ENCODE measurements at places on chromosomes 6 and 20.

- DNase-seq: no peak
Observed at GRCh38 chr6:27214126-27214601, 33.3 kb upstream of the PRSS16 start.

- DNase-seq: no peak
Observed at GRCh38 chr20:7113577-7114466, 346.3 kb downstream of the BMP2 start.

GRCh38 chr6:69647726-69648125 lies 149.1 kb downstream of the LMBRD1 start:
- no peak for DNase-seq

DNA sequence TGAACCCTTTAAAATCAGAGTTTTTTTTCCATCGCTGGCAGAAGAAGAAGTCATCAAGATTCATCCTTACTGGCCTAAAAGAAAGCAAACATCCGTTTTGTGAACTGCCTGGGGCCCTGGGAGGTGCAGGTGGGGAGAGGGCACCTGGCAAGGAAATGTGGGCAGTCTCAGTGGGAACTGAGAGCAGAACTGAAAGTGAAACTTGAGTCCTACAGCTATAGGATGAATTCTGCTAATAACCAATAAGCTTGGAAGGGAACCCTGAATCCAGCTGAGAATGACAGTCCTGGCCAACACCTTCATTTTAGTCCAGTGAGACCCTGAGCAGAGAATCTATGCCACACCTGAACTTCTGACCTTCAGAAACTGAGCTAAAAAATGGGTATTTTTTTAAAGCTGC lies 130.1 kb upstream of the ASCC3 start:
- DNase-seq: no peak

DNA sequence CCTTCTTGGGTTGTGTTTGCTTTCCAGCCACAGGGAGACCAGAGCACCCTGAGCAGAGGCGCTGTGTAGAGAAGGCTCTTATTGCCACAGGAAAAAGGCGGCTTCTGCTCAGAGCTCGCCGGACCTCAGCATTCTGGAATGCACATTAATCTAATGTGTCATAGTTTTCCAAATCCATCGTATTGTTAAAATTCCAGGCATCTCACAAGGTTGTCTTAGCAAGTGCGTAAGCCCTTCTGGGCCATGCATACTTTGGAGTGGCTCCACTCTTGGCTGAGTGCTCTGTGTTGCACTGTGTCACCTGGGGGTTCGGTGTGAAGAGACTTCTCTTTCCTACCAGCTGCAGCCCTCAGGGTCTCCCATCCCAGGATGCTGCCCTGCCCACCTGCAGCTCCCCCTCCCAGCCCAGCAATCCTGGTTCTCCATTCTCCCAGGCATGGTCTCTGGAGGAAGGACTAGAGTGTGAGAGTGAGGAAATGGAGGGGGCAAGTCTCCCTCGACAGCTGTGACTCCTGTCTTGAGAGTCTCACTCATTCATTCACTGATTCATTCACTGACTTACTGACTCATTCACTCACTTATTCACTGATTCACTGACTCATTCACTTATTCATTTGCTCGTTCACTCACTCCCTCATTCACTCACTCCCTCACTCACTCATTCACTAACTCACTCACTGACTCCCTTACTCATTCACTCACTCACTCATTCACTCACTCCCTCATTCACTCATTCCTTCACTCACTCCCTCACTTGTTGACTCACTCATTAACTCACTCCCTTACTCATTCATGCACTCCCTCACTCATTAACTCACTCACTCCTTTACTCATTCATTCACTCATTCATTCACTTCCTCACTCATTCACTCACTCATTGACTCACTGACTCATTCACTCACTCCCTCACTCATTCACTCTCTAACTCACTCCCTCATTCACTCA lies 83.7 kb upstream of the MPC1 start:
- no peak for DNase-seq

DNA sequence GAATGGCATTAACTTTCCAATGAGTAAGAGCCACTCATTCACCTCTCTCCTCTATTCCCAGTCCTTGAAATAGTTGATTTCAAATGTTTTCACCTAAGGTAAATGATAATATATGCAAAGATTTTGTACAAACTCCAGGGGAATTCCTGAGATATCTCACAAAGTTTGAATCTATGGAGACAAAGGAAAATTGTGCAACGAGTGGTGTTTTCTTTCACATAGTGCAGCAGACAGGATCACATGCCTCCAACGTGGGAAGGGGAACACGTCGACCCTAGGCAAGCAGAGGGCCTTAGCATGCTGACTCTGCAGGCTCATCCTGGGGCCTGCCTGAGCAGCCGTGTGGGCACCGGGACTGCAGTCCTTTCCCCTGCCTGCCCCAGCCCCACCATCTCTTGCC lies 195.6 kb upstream of the THBS2 start:
- DNase-seq: no peak

GRCh38 chr6:54291146-54291545 lies 17.1 kb upstream of the TINAG start:
- no peak for DNase-seq

- no peak for DNase-seq
Observed at GRCh38 chr20:48824830-48825565, 2.8 kb downstream of the PREX1 start.

DNA sequence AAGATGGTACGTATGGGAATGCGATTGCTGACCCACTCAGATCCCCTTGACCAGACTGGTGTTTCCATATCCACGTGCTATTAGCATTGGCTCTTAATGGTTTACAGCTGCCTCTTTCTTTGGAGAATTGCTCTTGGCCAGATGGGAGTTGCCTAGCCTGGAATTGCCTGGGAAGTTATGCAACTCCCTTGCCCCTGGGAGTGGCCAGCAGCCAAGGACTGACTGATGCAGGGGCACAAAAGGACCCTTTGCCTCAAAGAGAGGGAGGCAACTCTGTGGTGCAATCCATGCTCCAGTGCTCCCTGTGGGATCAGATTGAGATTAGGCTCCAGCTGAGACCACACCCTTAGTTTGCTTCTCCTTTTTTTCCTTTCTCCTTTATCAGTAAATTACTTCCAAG lies 203.5 kb upstream of the JAG1 start:
- no peak for DNase-seq

- no peak for DNase-seq
Observed at GRCh38 chr6:43897571-43898302, 127.7 kb downstream of the VEGFA start.

Measured in stimulated activated CD8-positive, alpha-beta memory T cell treated with anti-CD3 and anti-CD28 coated beads, Interleukin-2, amount 100 ng/mL, for 1 hour (primary cell).